ENCODE measurements at places on chromosomes 13 and 19.

DNA sequence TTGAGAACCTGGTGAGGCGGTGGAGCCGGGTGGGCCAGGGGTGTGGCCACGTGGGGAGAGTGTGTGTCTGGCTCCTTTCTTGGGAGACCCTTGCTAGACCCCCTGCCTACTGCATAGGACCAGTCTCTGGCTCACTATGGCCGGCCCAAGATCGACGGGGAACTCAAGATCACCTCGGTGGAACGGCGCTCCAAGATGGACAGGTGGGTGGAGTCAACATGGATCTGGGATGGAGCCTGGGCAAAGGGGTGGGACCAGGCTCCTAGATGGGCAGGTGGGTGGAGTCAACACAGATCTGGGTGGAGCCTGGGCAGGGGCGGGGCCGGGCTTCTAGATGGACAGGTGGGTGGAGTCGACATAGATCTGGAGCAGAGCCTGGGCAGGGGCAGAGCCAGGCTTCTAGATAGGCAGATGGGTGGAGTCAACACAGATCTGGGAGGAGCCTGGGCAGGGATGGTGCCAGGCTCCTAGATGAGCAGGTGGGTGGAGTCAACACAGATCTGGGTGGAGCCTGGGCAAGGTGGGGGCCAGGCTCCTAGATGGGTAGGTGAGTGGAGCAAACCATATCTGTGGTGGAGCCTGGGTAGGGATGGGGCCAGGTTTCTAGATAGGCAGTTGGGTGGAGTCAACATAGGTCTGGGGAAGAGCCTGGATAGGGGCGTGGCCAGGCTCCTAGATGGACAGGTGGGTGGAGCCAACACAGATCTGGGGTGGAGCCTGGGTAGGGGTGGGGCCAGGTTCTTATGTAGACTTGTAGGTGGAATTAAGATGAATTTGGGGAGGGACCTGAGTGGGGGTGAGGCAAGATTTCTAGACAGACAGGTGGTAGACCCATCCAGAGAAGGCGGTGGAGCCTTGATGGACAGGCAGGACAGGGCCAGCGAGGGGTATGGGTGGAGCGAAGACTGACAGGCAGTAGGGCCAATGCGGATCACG is 56.5 kb downstream of the VAV1 start:
- peak; percentile 56 for DNase-seq

DNA sequence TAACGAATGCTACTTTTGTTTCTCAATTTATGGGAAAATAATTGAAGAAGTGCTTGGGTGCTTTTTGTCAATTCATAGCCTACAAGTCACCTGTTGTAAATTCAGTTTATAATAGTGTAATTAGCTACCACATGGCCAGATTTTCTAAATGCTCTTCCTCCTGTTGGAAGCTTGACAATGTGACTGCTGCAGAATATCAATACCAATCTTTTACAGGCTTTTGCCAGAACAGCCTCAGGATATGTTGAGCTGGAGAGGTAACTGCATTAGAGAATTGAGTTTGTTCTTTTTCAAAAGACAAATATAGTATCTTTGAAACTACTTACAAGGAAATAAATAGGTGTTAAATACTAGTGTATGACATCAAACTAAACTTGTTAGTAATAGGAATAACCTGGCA is 277.8 kb downstream of the POU4F1 start:
- no peak for DNase-seq

GRCh38 chr13:75818179-75818967 is 182.2 kb downstream of the LMO7 start:
- DNase-seq: no peak

GRCh38 chr19:46328079-46328478 is 18.8 kb upstream of the PPP5C start:
- no peak for DNase-seq

- DNase-seq: no peak
Observed at GRCh38 chr13:51643105-51643881, 59.0 kb downstream of the WDFY2 start.

GRCh38 chr19:49182848-49183375 is 25.3 kb downstream of the TRPM4 start:
- DNase-seq: no peak

DNA sequence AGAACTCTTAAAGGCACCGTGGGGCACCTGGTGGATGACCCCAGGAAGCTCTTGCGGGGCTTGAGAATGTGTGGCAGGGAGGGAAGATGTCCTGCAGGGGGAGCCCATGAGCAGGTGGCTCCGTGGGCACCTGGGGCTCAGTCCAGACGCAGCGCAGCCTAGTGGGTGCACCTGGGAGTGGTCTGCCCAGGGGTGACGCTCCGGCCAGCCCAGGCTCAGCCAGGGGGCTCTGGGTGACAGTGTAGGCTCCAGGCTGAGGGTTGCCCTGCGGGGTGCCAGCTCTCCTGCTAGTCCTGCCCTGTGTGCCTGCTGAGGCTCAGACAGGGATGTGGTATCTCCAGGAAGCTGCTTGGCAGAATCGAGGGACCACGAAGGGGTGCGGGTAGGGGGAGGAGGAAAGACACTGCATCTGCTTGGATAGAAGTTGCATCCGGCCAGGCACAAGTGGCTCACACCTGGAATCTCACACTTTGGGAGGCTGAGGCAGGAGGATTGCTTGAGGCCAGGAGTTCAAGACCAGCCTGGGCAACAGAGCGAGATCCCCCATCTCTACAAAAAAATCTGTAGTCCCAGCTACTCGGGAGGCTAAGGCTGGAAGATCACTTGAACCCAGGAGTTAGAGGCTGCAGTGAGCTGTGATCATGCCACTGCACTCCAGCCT is 15.0 kb upstream of the PGLS start:
- peak; percentile 77 for DNase-seq

- no peak for DNase-seq
Observed at GRCh38 chr13:44404261-44405132, 30.9 kb downstream of the SERP2 start.

GRCh38 chr19:14142262-14143190 is 6.1 kb upstream of the ASF1B start:
- DNase-seq: no peak

- DNase-seq: no peak
Observed at GRCh38 chr13:37360556-37360955, 238.0 kb downstream of the POSTN start.

DNA sequence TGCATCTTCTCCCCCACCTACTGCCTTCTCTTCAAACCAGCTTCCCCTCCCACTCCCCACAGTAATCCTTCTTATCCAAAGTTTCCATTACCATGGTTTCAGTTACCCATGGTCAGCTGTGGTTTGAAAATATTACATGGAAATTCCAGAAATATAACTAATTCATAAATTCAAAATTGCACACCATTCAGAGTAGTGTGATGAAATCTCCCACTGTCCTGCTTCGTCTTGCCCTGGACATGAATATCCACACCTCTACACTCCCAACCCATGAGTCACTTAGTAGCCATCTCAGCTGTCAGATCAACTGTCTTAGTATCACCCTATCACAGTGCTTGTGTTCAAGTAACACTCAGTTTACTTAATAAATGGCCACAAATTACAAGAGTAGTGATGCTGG is 3.8 kb upstream of the KCTD12 start:
- no peak for DNase-seq

DNA sequence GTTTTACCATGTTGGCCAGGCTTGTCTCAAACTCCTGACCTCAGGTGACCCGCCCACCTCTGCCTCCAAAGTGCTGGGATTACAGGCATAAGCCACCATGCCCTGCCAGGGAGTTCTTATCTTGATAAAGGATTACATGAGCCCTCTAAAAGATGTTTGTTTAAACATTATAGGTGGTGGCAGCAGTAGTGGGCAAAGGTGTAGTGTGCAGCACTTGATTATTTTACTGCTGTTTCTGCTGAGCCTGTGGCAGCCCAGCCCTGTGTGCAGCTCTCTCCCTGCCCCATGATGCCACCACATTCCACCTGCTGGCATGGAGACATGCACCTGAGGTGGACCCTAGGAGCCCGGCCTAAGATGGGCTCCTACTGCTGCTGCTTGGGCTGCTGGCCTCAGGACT is 54.0 kb downstream of the ZNF429 start:
- DNase-seq: no peak

GRCh38 chr19:28027116-28027515 is 1185.8 kb downstream of the UQCRFS1 start:
- no peak for DNase-seq

DNA sequence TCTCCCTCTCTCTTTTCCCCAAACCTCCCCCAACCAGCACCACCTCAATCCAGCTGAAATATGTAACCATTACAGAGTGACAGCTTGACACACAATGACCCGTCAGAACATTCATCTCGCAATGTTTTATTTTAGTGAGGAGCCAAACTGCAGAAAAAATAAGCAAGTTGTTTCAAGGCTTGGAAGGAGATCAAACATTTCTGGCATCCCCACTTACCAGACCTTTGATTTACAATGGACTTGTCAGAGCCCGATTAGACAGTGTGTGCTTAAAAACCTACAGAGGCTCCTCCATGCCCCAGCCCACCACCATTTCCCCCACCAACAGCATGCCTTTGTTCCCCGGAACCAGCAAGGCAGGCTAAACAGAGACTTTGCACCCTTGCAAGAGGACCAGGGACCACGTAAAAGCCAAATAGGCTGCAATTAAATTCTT is 382.8 kb upstream of the ZNF507 start:
- DNase-seq: no peak

GRCh38 chr13:39557285-39557955 is 45.6 kb downstream of the LHFPL6 start:
- DNase-seq: no peak

GRCh38 chr19:48258350-48258749 is 2.6 kb upstream of the CARD8 start:
- DNase-seq: no peak

DNA sequence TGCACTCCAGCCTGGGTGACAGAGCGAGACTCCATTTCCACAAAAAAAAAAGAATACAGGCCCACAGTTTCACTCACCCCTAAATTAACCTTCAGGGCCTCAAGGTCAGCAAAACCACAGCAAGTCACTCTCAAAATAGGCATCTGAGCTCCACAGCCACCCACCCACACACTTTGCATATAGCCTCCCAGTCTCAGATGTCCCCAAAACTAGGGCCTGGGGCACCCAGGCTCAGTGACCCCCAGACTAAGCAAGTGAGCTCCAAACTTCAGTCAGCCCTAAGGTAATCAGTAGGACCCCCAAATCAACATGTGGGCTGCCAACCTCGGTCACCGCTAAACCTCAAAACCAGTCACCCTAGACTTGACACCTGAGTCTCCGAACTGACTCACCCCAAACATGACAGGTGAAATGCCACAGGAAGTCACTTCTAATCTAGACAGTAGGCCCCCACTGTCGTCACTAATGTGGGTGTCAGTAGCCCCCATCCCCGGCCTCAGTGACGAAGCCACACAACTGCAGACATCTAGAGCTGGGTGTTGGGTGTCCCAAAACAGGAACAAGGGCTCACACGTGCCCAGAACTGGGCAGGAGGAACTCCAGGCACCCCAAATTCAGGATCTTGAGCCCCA is 13.9 kb downstream of the RABAC1 start:
- DNase-seq: peak; percentile 73

GRCh38 chr13:95523598-95523997 is 28.9 kb upstream of the CLDN10 start:
- no peak for DNase-seq

DNA sequence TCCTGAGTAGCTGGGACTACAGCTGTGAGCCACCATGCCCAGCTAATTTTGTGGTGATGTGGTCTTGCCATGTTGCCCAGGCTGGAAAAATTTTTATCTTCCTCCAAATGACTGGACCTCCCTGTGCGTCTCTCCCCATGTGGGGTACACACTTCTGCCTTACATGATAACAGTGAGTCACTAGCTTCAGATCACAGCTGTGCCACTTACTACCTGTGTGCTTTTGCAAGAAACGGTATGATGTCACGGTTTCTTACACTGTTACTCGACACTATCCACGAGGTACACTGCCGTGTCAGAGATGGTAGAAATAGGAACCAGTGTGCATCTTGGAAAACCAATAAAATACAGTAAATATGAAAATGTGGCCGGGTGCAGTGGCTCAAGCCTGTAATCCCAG is 17.5 kb upstream of the ZNF414 start:
- DNase-seq: no peak

- no peak for DNase-seq
Observed at GRCh38 chr13:82501834-82502233, 1380.4 kb downstream of the SLITRK1 start.

DNA sequence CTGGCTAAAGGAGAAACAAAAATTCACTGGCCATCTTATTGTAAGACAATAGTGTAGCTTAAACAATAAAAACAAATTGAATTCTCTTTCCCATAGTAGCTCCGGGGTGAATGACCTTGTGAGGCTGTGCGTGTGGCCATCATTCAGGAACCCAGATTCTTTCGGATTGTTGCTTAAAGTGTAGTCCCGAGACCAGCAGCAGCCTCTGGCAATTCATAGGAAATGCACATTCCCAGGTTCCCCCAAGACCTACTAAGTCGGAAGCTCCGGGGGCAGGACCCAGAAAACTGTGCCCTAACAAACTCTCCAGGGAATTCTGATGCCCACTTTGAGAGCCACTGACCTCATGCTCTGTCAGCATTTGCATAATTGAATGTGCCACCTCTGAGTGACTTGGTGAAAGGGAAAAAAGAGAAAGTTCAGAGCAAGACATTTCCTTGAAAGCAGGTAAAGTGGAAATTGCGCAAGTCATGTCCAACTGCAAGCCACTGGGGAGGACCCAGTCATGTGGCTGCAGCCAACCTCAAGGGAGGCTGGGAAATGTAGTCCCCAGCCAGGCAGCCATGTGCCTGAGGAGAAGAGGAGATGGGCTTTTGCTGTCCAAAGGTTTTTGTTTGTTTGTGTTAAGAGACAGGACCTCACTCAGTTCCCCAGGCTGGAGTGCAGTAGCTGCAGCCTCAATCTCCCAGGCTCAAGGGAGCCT is 50.7 kb upstream of the PNMA8B start:
- DNase-seq: no peak

GRCh38 chr13:109182777-109183465 is 553.5 kb downstream of the MYO16 start:
- DNase-seq: no peak

- DNase-seq: no peak
Observed at GRCh38 chr13:100490692-100491091, 97.9 kb downstream of the GGACT start.

GRCh38 chr13:94640721-94641120 is 39.1 kb downstream of the GPR180 start:
- DNase-seq: no peak

- no peak for DNase-seq
Observed at GRCh38 chr13:80605011-80605410, 264.1 kb upstream of the SPRY2 start.

DNA sequence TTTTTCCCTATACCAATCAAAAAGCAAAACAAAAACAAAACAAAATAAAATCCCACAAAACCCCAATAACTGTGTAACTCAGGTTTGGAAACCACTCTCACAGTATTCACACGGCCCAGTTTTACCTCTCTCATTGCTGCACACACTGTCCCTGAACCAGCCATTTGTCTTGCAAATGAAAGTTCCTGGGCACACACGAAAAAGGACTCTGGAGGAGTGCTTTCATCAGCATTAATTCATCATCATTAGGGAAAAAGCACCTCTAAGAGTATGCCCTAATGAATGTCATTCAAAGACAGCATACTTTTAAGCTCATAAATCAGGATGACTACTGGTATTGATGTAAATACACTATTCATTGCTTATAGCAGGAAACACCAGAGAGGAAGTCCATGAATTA is 306.3 kb downstream of the DNAJC15 start:
- DNase-seq: no peak

All from stimulated activated CD4-positive, alpha-beta T cell treated with anti-CD3 and anti-CD28 coated beads, Interleukin-12 subunit alpha, Interleukin-12 subunit beta, amount 100 ng/mL, for 48 hours (primary cell).